ENCODE measurements at places on chromosomes 13 and 19.

GRCh38 chr13:113548778-113549621 is 35.6 kb upstream of the TFDP1 start:
- H3K27me3 ChIP-seq: no peaks in the 10 kb centered on the region
- peaks cover 26% of the 10 kb centered on the region for H3K36me3 ChIP-seq
- peaks cover 46% of the 10 kb centered on the region for H3K4me1 ChIP-seq
- no peak for DNase-seq
- no peak overlapping the region for H3K27ac ChIP-seq
- peak overlapping the region; percentile 25 for H3K4me3 ChIP-seq

DNA sequence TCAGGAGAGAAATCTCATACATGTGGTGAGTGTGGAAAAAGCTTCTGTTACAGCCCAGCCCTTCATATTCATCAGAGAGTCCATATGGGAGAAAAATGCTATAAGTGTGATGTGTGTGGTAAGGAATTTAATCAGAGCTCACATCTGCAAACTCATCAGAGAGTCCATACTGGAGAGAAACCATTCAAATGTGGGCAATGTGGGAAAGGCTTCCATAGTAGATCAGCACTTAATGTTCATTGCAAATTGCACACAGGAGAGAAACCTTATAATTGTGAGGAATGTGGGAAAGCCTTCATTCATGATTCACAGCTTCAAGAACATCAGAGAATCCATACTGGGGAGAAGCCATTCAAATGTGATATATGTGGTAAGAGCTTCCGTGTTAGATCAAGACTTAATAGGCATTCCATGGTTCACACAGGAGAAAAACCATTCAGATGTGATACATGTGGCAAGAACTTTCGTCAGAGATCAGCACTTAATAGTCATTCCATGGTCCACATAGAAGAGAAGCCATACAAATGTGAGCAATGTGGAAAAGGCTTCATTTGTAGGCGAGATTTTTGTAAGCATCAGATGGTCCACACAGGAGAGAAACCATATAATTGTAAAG is 15.2 kb downstream of the ZNF221 start:
- H3K27me3 ChIP-seq: no peaks in the 10 kb centered on the region
- H3K4me1 ChIP-seq: no peaks in the 10 kb centered on the region
- no peak overlapping the region for H3K4me3 ChIP-seq
- peaks cover 44% of the 10 kb centered on the region for H3K36me3 ChIP-seq
- no peak overlapping the region for H3K27ac ChIP-seq

DNA sequence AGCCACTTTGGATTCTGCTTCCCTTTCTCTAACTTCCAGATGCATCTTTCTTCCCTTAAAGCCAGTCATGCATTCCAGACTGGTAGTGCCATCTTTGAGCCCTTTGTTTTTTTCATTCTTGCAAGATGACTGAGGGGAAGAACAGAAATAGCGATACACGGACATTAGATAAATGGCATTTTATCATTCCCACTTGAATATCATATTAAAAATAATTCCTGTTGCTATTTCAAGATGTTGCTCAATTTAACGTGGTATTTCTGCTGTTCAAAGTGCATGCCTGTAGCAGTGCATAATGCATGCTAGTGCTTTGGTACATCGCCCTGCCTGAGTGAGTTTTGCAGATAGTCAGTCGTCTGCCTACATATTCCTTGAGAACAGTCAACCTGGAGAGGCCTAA is 140.6 kb upstream of the FRY start:
- H3K4me1 ChIP-seq: no peaks in the 10 kb centered on the region
- no peaks in the 10 kb centered on the region for H3K36me3 ChIP-seq
- no peak overlapping the region for H3K27ac ChIP-seq

DNA sequence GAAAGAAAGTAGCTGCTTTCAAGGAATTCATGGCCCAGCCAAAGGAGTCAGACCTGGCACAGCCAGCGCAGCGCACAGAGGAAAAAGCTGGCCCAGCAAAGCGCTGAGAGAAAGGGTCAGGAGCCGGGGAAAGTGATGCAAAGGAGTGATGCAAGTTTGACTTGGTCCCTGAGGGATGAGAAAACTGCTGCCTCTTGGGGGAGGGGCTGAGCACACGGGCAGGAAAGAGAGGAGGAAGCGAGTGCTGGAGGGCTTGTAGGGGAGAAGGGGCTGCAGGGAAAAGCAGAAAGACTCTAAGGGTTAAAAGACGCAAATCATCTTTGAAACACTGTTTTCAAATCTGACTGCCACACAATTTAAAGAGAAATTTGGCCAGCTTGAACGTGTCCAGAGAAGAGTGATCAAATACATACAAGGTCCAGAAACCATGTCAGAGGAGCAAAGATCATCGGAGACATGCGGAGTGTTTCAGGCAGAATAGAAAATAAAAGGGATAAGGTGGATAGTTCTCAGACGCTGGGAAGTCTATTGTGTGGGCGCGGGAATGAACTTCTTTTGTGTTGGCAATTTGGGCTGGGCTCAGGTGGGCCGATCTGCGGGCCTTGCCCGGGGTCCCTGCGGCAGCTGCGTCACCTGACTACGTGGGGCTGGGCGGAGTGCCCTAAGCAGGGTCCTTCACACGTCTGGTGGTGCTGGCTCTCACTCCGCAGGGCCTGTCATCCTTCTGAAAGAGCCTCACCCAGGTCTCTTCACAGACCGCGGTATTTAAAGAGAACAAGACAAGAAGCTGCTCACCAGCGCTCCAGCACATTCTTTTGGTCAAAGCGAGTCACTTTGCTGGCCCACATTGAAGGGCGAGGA is 18.1 kb downstream of the N4BP2L1 start:
- no peaks in the 10 kb centered on the region for H3K36me3 ChIP-seq
- H3K4me1 ChIP-seq: peaks cover 7% of the 10 kb centered on the region
- peak overlapping the region; percentile 24 for H3K27ac ChIP-seq
- peak; percentile 79 for DNase-seq
- H3K4me3 ChIP-seq: no peak overlapping the region
- H3K27me3 ChIP-seq: no peaks in the 10 kb centered on the region

DNA sequence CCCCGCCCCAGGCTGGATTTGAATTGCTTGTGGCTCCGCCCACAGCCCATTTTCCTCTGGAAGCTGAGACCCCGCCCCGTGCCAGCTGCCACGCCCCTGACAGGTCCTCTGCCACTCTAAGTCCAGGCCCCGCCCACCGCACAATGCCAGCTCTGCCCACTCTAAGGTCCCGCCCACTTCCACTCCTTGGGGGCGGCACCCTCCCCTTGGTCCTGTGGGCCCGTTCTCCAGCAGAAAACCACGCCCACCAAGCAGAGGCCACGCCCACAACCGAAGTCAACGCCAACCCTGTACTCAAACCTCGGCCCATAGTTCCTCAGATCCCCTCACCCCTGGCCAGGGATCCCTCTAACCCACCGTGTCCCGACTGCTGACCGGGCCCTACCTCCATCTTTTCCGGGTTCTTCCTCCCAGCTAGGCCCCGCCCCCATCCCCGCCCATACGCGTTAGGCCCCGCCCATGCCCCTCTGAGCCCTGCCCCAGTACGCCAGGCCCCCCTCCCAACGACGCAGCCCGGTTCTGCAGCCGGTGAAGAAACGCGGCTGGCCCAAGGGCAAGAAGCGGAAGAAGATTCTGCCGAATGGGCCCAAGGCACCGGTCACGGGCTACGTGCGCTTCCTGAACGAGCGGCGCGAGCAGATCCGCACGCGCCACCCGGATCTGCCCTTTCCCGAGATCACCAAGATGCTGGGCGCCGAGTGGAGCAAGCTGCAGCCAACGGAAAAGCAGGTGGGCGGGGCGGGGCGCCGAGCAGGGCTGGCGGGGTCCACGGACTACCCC is 1.3 kb downstream of the HMG20B start:
- H3K4me1 ChIP-seq: peaks cover 42% of the 10 kb centered on the region
- no peaks in the 10 kb centered on the region for H3K27me3 ChIP-seq
- H3K4me3 ChIP-seq: peak overlapping the region; percentile 93
- peak; percentile 89 for DNase-seq
- H3K36me3 ChIP-seq: no peaks in the 10 kb centered on the region
- peak overlapping the region; percentile 91 for H3K27ac ChIP-seq

- H3K4me3 ChIP-seq: no peak overlapping the region
- DNase-seq: no peak
- no peaks in the 10 kb centered on the region for H3K27me3 ChIP-seq
These were observed 67.3 kb downstream of the ZAR1L start for GRCh38 chr13:32247887-32248286.

DNA sequence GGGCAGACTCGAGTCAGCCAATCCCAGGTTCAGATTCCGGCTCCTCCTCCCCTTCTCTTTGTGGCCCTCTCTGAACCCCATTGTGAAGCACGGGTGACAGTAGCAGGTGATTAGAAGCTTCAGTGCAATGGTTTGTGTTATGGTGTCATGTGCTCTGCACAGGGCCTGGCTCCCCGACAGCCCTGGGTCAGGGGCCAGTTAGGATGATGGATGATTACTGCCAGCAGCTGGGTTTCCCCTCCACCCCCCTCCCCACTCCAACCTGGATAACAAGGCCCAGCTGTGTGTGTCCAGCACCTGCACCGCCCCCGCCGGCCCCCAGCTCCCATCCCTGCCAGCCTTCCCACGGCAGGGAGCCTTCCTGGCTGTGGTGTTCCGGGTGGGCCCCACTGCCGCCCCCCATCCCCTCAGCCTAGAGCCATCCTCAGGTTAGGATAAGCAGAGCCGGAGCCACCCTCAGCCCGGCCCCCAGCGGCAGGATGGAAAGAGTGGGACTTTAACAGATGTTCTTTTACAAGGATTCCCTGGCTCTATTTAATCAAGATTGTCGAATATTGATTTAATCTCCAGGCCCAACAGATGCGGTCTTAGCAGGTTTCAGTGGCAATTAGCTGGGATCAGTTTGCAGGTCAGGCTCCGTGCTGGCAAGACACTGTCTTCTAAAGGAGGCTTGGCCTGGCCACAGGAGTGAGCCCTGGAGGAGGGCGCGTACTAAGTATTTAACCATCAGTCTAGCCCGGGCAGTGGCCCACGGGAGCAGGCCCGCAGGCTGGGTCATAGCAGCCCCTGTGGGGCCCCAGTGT is 156.2 kb downstream of the SIPA1L3 start:
- no peaks in the 10 kb centered on the region for H3K27me3 ChIP-seq
- H3K4me1 ChIP-seq: no peaks in the 10 kb centered on the region
- H3K4me3 ChIP-seq: no peak overlapping the region
